Spleen (tissue), 13 donors: ENCODE measurements at places on chromosomes 7 and 10.

- DNase-seq = no peak
These were observed 23.9 kb downstream of the HECTD2 start for GRCh38 chr10:91434041-91434440.

DNA sequence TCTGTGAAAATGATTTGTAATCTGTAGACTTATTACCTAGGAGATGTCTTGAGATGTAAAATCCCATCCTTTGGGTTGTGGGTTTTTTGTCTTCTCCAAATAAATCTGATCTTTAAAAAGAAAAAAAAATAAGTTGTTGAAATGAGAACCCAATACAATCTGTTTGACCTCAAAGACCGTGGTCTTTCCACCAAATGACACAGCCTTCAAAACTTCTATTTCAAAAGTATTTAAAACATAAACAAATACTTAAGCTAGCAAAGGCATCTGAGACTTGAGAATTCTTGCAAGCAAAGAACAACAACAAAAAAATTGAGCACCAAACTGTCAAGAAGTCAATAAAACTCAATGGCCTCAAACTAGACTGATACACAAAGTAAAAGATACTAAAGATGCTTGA is 67.9 kb upstream of the HECW1 start:
- DNase-seq = no peak

DNA sequence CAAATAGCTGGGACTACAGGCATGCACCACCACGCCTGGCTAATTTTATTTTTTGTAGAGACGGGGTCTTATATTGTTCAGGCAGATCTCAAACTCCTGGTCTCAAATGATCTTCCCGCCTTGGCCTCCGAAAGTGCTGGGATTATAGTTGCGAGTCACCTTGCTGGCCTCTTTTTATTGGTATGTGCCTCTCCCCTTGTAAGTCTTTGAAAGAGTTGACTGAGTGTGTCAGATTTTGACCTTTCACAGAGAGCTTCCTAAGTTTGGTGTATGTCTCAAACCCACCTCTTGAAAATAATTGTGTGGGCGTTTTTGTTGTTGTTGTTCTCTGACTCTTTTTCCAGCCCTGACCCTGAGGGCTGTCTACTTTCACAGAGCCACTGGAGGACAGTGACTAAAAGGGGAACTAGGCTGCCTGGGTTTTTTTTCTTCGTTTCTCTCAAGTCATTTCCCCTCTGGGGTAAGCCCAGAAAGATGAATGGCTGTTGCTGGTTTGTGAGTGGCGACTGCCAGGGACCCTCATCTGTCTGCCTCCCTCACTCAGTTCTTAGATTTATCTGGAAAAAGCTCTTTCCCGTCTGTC is 262.8 kb downstream of the ZEB1 start:
- no peak for DNase-seq

- DNase-seq = no peak
These were observed 22.7 kb downstream of the GARS1 start for GRCh38 chr7:30617359-30617758.

DNA sequence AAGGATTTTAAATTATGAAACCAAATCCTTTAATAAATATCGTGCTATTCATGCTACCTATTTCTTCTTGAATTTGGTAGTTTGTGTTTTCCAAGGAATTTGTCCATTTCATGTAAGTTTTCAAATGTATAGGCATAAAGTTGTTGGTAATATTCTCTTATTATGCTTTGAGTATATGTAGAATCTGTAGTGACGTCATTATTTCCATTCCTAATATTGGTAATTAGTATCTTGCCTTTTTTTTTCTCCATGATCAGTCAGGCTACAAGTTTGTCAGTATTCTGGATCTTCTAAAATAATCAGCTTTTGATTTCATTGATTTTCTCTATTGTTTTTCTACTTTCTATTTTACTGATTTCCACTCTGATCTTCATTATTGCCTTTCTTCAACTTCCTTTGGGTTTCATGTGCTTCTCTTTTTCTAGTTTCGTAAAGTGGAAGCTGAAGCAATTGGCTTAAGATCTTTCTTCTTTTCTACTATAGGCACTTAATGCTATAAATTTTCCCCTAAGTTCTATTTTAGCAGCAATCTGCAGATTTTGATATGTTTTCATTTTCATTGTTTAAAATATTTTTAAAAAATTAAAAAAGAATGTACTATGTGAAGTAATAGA is 156.5 kb upstream of the HDAC9 start:
- DNase-seq = no peak

- DNase-seq = no peak
These were observed 6.7 kb upstream of the COA1 start for GRCh38 chr7:43735802-43736603.

DNA sequence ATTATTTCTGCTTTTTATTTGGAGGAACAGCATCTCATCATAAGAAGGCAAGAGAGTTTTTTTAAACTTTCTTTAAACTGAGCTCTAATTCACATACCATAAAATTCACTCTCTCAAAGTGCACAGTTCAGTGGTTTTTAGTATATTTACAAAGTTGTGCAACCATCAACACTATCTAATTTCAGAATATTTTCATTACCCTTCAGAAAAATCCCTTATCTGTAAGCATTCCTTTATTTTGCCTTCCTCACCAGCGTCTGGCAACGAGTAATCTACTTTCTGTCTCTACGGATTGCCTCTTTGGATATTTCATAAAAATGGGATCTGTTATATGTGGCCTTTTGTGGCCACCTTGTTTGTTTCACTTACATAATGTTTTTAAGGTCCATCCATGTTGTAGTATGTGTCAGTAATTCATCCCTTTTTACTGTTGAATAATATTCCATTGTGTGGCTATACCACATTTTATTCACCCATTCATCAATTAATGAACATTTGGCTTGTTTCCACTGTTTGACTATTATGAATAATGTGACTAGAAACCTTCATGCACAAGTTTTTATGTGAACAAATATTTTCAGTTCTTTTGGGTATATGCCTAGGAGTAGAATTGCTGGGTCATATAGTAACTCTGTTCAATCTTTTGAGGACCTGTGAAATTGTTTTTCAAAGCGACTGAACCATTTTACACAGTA is 181.5 kb downstream of the TRIL start:
- DNase-seq = no peak

DNA sequence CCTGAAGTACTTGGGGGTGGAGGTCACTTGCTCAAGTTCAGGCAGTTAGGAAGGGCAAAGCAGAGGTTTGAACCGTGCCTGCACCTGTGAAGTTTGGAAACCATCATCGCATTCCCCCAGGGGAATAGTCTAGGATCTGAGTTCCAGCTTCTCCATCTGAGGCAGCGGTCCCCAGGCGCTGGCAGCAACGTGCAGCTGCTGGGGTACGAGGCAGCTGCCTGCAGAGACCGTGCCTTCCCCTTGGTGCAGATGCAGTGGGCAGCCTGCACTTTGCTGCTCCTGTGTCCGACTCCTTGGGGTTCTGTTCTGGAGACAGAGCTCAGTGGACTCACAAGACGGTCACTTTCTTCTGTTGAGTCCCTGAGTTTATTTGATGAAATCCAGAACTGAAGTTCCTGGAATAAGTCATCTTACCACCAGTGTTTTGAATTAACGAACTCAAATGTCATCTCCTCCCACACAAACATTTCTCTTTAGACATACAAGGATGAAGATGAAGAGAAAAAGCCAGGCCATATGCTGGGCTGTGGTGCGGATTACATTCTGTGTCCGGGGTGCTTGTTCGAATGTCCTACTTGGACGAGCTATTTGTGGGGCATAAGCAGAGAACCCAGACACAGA is 19.9 kb upstream of the GIMAP8 start:
- no peak for DNase-seq

DNA sequence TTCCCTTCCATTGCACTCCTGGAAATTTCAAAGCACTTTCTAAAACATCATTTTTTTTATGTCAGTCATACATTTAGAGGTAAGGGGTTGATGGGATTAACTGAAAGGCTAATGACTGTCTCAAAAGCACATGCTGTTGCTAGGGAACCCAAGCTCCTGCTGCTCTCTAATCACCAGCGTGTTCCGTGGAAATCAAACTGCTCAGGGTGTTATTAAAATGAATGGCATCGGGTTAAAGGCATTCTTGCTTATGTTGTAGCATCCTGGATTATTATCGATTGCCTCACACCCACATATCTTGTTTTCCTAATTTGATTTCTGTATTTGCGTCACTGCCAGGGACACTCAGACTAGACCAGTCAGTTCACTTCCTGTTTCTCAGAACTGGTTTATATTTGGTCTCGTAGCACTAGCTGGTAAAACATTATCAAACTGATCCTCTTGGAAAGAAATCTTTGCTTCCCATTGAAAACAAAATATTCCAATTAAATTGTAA is 216.5 kb upstream of the MKLN1 start:
- no peak for DNase-seq

- DNase-seq = no peak
These were observed 10.2 kb downstream of the KBTBD2 start for GRCh38 chr7:32881074-32881982.

GRCh38 chr10:17077346-17077781 is 52.2 kb downstream of the CUBN start:
- no peak for DNase-seq

- DNase-seq = no peak
These were observed 72.9 kb downstream of the ARHGAP21 start for GRCh38 chr10:24650669-24651391.

DNA sequence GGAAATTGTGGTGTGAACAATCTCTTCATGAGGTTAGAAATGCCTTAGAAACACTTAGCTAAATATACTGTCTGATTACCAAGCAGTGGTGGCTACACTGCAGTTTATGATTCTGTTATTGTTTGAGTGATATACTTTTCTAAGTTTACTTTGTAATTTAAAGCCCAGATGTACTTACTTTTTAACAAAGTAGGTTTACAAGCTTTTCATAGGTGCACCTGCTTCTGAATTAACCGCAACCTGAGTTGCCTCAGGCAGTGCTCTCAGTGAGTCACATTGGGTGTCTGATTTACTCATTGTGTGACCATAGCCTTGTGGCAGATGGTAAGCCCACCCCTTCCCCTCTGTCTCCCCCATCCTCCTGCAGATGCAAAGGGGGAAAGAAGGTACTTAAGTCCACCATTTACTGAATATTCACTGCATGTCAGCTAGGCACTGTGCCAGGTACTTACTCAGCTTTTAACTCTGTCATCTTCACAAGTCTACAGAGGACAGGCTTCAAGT is 9.0 kb downstream of the MTURN start:
- DNase-seq = no peak

DNA sequence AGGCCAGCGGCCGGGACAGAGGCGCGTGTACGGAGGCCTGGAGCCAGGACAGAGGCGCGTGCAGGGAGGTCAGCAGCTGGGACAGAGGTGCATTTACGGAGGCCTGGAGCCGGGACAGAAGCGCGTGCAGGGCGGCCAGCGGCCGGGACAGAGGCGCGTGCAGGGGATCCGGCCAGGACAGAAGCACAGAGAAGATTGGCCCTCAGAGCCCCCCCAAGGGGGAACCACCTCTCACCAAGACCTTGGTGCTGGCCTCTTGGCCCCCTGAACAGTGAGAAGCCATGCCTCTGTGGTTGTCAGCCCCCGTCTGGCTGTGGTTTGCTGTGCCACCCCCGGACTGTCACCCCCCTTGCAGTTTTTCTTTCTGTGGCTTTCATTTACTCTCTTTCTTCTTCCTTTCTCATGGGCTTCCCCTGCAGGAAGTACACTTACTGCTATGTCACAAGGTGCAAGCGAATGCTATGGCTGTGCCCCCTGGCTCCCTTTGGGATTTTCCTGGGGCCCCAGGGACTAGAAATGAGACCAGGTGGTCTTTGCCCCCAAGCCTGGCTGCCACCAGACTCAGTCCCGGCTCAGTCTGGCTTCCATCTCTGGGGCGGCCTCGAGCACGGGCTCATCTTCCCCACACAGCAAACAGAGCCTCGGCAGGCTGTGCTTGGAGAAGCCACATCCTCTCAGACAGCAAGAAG is 41.1 kb downstream of the INSIG1 start:
- DNase-seq = no peak

- DNase-seq = no peak
These were observed 5.1 kb downstream of the AUTS2 start for GRCh38 chr7:69603351-69603750.

DNA sequence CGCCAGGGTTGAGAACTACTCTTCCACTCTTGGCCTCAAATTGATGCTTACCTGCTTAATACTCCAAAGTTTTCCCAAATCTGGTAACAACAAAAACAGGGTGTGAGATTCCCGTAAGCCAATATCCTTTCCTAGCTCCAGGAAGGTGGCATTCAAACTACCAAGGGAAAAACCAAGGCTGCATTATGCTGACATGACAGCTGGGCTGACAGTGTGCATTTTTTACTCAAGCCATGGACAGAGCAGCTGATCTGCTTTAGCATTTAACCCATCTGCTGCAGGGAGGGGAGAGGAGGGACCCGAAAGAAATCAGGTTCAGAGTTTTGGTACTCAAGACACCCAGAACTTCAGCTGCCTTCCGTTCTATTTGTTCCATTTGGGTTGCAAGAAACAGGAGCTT is 49.8 kb upstream of the RAPGEF5 start:
- DNase-seq = no peak

DNA sequence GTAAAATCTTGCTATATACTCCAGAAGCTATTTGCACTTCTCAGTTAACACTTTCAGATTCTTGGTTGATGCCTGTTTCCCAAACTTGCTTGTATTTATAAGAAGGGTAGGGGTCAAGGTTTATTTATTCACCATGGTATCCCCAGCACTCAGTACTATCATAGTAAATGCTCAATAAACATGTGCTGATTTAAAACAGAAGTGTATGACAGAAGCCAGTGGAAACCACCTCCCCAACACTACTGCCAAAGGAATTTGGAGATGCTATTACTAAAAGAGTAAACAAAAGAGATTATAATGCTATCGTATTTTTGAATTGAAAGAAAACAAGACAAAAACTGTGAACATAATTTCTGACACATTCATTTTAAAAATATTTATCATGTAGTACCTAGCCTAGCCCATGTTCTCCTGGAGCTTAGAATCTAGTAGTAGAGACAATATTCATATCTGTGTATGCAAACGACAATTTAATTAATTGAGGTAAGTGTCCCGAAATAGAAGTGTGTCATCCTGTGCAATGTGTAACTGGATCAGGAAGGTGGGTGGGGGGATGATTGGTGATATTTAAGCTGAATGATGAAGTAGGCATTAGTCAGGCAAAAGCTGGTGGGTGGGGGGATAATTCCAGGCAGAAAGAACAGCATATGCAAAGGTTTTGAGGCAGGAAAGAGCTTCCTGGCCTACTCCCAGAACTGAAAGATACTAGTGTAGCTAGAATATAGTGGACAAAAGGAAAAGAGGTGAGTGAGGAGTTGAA is 77.5 kb downstream of the HGF start:
- no peak for DNase-seq

- DNase-seq = no peak
These were observed 575.1 kb downstream of the PARD3 start for GRCh38 chr10:34240039-34240438.

DNA sequence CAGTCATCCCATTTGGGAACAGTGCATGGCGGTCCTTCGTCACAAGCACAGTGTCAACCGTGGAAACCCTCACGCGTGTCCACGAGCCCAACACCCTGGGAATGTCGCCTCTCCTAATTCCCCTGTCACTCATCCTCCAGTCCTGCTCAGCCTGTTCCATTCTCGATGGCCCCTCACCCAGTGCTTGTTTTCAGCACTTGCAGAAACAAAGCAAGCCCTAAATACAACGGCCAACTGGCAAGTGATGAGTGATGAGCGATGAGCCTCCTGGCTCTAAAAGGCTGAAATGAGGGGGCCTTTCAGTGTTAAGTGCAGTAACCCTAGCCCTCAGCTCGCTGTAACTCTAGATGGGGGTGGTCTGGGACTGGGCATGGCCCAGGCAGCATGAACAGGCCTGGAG is 22.6 kb downstream of the NKX2-3 start:
- DNase-seq = no peak
